ENCODE measurements at places on chromosomes 16 and 17.

DNA sequence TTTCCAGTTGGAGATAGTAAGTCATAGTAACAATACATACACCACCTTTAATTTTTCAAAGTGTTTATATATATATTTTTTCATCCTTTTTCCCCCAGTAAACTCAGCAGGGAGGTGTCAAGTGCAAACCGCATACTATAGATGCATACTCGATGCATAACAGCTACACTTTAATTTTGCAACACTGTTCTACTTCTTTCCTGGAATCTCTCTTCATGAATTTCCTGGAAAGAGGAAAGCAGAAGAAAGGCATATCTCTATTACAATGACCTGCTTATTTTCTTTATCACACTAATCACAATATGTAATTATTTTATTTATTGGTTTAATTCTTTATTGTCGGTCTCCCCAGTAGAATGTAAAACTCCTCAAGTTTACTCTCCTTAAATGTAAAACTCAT is 140.0 kb downstream of the SNX11 start:
- no peak for DNase-seq

GRCh38 chr17:63479495-63480184 is 2.8 kb downstream of the ACE start:
- no peak for DNase-seq

GRCh38 chr16:57999971-58000705 is at the start of gene ZNF319:
Gene ZNF319, minus strand, starts transcription at chr16:58000672. Its CDS starts 2,407 bp downstream, at chr16:57998265.
- no peak for DNase-seq

- no peak for DNase-seq
Measured at GRCh38 chr17:35094902-35095301, 24.8 kb downstream of the RAD51D start.

- DNase-seq = no peak
Measured at GRCh38 chr16:4033951-4034350, 82.3 kb downstream of the ADCY9 start.

GRCh38 chr16:31455601-31456314 is 3.5 kb upstream of the ARMC5 start:
- DNase-seq = no peak

DNA sequence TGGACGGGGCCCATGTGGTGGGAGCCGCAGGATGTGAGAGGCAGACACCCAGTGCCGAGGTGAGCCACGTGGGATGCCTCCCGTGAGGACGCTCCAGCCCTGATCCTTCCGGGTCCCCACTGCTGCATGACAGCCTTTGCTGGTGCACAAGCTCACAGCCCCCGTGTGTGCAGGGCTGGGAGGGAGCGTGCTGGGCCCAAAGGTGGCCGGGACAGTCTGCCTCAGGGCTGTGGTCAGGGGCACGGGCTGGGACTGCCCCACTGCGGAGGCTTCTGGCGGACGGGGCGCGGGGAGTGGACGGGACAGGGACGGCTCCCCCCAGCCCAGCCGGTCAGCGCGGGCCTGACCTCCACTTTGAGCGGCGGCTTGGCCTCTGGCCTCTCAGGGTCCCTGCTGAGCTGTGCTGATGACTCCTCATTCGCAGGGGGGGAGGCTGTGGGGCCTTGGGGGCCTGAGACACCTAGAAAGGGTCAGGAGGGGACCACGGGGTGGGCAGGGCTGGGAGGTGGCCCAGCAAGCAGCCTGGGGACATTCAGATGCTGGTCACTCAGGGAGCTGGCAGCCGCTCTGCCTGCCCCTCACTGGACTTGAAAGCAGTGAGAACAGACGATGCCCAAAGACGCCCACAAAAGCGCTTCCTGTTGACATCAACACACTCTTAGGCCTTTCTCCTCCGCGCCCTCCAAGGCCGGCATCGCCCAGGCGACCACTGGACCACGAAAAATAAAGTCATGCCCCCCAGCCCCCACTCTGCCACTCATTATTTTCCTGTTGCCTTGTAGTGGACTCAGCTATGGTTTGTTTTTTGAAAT is 9.3 kb upstream of the METRNL start:
- no peak for DNase-seq

Data from ascending aorta (tissue), 2 donors.